NCI-H1092 (cell line): ENCODE measurements at places on chromosomes 3 and 15.

DNA sequence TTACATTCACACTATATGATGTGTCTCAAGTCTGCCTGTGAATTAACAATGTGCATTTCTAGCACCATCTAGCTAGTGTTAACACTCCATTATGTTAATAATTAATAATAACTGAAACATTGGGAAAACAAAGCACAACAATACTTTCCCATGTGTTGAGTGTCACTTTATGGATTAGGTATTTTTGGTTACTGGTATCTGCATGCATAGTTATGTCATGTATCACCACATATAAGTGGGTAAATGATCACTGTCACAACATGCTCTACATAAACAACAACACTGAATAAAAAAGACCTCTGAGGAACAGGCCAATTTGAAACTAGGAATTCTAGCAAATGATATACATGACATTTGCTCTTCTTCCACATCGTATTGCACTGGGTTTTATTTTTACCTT lies 74.7 kb downstream of the MLH1 start:
- DNase-seq, result no peak

GRCh38 chr3:57393977-57394376 lies 101.5 kb upstream of the ASB14 start:
- DNase-seq, result no peak

GRCh38 chr15:74725845-74726773 lies 781 bp upstream of the CYP1A1 start:
- DNase-seq, result no peak

- no peak for DNase-seq
Measured at GRCh38 chr15:67558502-67558901, 16.0 kb downstream of the MAP2K5 start.

- DNase-seq, result no peak
Measured at GRCh38 chr3:128807186-128807830, 72.1 kb upstream of the ACAD9 start.

- no peak for DNase-seq
Measured at GRCh38 chr3:134018406-134018805, 11.3 kb downstream of the SLCO2A1 start.

GRCh38 chr3:15654891-15655290 lies 53.3 kb downstream of the BTD start:
- DNase-seq, result no peak

- DNase-seq, result peak; percentile 76
Measured at GRCh38 chr3:60743631-60744164, 507.6 kb downstream of the FHIT start.

DNA sequence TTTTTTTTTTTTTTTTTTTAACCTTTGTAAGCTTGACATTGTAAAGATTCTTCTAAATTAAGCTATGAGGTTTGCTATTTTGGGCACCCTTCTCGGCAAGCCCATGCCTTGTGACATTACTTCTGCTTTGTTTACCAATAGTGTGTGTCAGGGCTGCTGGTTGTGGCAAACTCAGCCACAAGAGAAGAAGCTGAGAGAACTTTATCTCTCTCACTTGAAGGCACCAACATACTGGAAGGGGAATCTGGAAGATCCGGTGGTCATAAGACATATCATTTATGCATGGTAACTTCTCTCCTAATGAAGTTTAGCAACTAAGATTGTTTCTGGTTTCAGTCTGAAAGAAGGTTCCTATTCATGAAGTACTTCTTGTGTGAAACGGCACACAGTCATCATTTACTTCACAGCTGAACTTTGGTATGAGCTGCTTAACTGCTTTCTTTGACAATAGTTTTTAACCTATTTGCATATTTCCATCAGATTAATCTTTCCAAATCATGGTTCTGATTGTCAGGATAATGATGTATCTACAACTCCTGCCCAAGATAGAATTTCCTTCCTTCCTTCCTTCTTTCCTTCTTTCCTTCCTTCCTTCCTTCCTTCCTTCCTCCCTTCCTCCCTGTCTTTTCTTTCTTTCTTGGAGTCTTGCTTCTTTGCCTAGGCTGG lies 189.3 kb downstream of the NFKBIZ start:
- no peak for DNase-seq

GRCh38 chr15:52103217-52104207 lies 9.1 kb downstream of the BCL2L10 start:
- no peak for DNase-seq

- no peak for DNase-seq
Measured at GRCh38 chr3:170641510-170642236, 55.8 kb upstream of the SLC7A14 start.

DNA sequence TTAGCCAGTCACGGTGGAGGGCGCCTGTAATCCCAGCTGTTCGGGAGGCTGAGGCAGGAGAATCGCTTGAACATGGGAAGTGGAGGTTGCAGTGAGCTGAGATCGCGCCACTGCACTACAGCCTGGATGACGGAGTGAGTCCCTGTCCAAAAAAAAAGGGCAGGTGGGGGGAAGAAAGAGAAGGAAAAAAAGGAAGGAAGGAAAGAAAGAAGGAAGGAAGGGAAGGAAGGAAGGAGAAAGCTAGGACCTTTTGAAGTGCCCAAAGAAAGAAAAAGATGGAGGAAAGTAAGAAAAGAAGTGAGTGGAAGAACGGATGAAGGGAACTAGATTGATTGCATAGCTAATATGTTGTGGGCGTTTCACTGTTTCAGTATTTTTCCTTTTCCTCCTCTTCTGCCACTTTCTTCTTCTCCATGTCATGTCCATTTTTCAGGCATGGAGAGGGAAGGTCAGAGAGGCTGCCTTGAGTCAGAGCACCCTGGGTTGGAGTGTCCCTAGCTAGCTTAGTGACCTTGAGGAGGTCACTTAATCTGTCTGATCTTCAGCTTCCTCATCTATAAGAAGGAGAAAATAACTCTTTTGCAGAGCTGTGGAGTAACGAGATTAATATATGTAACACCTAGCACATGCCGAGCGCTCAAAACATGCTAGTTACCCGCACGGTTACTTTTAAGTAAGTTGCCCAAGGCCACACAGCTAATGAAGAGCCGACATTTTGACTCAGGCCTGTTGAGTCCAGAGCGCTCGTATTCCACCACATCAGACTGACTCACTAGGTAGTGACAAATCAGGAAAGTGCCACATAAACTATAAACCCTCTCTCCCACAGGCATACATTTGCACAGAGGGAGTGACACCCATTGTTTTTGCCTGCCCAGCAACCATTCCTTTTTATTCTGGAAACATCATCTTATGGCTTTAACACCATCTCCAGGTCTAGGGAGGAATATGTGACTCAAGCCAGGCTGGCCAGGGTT lies 42.2 kb downstream of the BHLHE40 start:
- DNase-seq, result no peak

- DNase-seq, result no peak
Measured at GRCh38 chr3:185528532-185528931, 23.9 kb downstream of the LIPH start.

DNA sequence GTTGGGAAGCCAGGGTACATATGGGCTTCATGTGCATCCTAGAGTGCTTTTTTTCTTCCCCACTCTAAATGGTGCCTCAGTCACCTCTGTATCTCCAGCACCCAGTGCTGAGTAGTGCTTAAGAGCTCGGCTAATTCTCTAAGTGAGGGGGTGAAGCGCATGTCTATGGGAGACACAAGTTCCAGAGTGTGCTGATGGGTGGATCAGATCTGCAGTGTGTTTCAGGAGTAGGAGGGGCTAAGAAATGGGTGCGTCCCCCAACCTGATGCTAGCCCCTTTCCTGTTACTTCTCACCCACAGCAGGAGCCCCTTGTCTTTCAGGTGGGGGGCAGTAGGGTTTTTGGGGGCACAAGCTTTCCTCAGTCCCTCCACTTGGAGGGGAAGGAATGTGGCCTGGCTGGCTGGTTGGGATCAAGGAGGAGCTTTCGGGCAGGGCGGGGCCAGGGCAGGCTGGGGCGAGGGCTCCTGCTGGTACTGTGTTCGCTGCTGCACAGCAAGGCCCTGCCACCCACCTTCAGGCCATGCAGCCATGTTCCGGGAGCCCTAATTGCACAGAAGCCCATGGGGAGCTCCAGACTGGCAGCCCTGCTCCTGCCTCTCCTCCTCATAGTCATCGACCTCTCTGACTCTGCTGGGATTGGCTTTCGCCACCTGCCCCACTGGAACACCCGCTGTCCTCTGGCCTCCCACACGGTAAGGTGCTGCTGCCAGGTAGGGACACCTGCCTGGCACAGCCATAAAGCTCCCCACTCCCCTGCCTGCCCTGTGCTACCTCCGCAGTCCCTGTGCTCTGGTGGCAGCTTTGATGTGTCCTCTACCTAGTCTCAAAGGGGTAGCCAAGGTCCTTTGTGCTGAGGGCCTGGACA lies at the start of gene IL17RE:
Gene IL17RE (plus strand): TSS at position 477 of the 866 bp plus-strand sequence. CDS start 85 bp downstream, at position 562.
- DNase-seq, result no peak

DNA sequence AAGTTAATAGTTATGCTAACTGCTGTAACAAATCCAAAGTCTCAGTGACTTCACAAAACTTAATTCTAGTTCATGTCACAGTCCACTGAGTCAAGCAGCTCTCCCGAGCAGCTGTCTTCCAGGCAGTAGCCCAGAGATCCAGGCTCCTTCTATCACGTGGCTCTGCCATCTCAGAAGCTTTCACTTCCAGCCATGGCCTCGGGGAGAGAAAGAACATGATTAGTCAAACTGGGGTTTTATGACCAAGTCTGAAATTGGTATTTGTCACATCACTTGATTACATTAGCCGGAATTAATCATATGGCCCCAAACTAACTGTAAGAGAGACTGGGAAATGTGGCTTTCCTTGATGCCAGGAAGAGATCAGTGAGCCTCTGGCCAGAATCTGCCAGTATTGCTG lies 70.2 kb upstream of the DGKG start:
- no peak for DNase-seq

GRCh38 chr15:38424101-38424552 lies 29.8 kb upstream of the FAM98B start:
- DNase-seq, result no peak

DNA sequence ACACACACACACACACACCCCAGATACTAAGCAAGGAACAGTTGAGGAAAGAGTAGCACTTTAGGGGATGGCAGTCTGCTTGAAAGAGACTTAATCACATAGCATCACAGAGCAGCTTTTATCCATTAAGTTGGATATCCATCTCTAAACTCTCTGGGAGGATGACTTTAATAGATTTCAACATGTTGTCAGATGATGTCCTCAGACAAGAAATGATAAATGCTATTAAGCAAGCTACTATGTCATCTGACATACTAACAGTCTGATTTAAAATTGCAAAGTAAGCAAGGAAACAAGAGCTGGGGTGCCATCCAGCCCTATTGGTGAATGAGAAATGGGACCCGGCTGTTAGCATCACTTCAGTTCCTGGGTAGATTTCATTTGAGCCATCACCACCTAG lies 136.9 kb downstream of the PLCL2 start:
- no peak for DNase-seq

- no peak for DNase-seq
Measured at GRCh38 chr3:159765860-159766294, 222.8 kb upstream of the IL12A start.

- no peak for DNase-seq
Measured at GRCh38 chr3:54537506-54537905, 390.4 kb downstream of the LRTM1 start.

- no peak for DNase-seq
Measured at GRCh38 chr3:120424976-120425570, 25.7 kb downstream of the FSTL1 start.

DNA sequence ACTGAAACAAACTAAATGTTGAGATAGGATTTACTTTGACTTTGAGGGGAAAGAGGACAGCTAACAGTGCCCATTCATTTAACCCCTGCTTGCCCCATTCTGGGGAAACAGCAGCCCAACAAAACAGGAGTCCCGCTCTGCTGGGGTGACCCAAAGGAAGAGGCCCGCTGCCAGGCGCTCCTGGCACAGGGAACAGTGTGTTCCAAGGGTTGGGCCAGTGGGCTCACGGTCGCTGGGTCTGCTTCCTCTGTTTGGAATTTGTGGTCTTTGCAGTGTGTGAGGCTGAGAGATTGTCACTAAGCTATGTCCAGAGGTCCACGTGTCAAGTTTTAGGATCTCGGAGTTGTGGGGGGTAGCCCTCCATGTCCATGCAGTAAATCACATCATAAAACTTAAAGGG lies 250.4 kb upstream of the C2CD4B start:
- DNase-seq, result no peak
